AG09319 (cell line): ENCODE measurements at places on chromosomes 4 and X.

DNA sequence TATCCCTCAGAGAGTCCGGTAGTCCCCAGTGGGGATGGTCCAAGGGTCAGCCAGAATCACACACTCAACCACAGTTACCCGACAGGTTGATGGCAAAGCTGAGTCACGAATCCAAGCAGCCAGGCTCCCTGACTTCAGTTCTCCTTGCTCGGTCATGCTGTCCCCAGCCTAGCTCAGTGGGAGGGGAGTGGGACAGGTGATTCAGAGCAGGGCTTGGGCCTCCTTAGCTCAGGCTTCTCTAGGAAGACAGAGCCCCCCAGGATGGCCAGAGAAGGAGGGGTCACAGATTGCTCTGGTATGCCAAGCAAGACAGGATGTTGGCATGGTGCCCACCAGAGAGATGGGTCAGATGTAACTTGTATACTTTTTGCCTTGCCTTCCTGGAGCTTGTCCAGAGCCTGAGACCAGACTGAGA lies 66.5 kb downstream of the EFNB1 start:
- DNase-seq: no peak

DNA sequence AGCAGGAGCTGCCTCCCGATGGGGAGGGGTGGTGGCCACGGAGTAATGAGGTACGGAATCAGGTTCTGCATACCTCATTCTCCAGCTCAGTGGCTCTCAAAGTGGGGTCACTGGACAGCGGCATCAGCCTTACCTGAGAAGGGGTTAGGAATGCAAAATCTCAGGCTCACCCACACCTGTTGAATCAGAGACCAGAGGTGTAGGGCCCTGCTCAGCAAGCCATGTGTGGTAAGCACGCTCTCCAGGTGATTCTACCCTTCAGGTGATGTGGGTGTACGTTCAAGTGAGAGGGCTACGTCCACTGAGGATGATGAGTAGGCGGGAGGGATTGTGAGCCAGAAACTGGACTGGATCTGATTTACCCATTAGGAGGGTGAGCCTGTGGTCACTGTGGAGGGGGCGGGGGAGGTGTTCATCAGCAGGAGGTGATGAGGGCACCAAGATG lies 65.8 kb downstream of the ANAPC4 start:
- no peak for DNase-seq

DNA sequence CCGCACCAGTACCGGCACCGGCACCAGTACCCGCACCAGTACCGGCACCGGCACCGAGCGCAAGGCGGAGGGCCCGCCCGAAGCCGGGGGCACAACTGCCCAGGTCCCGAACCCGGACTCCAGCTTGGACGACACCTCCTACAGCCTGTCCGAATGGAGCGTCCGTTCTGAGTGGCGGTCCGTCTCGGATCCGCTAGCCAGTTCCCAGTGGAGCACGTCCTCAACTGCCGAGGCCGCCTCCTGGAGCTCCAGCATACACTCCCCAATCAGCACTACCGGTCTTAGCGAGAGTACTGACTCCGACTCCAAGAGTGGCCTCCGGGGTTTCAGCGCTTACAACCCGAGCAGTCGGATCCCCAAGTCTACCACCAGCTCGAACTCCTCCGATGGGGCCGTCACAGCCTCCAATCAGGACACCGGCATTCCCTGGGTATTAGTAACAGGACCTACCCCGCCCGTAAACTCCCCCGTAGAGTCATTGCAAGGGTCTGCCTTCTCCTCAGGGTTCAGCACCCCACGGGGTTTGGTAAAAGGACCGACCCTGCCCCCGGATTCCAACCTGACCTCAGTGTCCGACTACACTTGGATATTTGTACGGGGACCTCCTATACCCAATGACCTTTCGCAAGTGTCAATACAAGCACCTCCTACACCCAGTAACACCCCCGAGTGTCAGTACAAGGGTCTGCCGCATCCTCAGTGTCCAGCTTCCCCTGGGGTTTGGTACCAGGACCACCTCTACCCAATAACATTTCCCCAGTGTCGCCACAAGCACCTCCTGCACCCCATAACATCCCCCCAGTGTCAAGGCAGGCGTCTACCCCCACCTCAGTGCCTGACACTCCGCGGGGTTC lies 721 bp upstream of the MAOA start:
- no peak for DNase-seq

GRCh38 chrX:38109042-38109898 lies 102.9 kb downstream of the SYTL5 start:
- DNase-seq: no peak

DNA sequence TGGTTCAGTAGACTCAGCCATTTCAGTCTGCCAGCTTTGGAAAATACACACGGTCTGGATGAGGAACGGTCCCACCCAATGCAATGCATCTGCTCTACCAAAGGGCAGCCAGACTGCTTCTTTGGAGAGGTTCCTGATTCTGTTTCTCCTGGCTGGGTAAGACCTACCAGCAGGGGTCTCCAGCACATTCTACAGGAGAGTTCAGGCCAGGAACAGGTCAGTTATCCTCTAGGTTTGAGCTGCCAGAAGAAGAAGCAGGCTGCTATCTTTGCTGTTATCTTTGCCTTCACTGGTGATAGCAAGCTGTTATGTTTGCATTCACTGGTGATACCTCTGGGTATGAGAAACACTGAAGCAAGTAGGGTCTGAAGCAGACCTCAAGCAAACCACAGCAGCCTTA lies 45.5 kb upstream of the PBDC1 start:
- DNase-seq: no peak

- DNase-seq: no peak
Measured at GRCh38 chr4:779555-779954, 46.4 kb downstream of the CPLX1 start.
